GM06990 (cell line): ENCODE measurements at places on chromosomes 16 and 17.
A peak's percentile ranks its signal among the peaks of the same experiment; 100 is the strongest.

- DNase-seq = no peak
Observed at GRCh38 chr16:49995720-49996119, 29.3 kb upstream of the CNEP1R1 start.

DNA sequence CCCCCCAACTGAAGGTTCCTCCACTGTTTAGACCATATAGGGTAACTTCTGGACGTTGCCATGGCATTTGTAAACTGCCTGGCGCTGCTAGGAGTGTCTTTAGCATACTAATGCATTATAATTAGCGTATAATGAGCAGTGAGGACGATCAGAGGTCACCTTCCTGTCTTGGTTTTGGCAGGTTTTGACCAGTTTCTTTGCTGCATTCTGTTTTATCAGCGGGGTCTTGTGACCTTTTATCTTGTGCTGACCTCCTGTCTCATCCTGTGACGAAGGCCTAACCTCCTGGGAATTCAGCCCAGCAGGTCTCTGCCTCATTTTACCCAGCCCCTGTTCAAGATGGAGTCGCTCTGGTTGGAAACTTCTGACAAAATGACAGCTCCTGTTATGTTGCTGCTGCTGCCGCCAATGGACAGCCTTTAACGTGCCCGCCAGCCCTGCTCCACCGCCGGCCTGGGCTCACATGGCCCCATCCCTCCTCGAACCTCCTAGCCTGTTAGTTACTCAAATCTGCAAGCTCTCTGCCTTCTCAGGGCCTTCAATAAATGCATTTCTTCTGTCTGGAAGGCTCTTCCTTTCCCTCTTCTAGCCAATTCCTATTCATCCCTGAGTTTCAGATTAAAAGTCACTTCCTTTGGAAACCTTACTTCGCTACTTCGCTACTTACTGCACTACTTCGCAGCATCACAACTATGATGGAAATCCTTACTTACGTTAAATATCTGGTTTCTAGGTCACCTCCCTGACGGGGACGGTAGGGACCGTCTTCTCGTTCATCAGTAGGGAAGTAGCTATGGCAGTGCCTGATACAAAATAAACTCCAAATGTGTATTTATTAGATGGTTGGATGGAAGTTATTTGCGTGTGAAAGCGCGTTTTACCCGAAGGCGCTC, 640 bp upstream of the NAGLU start:
- no peak for DNase-seq

GRCh38 chr17:40526668-40527067, 25.2 kb upstream of the TNS4 start:
- no peak for DNase-seq

DNA sequence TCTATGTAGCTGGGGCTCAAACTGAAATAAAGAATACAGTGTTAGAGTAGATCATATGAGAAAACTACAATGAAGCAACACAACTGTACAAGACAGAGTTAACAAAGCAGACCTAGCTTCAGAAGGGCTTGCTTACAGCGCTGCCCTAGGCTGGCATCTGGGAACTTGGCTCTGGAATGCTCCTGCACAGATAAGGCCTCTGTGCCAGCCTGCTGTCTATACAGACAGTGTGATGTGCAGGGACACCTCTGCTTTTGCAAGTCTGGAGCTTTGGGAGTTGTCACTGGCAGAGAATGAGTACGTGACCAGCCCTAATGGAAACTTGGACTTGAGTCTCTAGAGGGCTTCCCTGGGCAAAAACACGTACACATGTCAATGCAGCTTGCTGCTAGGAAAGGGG, 32.1 kb upstream of the SLC38A8 start:
- no peak for DNase-seq

DNA sequence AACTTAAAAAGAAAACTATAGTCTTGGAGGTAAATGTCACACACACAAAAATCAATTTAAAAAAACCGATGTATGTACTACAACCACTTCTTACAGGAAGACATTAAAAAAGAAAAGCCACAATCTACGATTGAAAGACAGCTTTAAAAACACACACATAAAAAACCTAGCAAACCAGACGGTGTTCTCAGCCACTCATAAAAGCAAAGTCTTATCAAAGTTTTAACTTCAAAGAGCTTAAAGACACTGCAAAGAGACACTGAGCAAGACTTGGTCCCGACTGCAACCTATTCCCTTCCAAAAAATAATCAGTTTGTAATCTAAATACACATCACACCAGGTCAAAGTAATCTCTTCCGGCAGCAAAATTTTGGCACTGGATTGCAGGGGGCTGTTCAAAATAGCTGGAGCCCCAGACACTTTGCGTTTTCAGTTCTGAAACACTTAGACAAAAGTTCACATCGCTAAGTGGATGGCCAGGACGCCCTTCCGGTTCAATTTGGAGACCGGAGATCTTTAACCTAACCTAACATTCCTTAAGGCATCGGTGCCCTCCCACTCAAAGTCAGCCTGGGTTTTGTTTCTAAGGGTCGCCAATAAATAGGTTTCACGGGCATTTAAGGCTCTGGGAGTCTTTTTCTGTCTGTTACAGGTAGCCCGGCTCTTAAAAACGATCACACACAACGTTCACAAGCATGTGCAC, 2.6 kb downstream of the ZCCHC14 start:
- no peak for DNase-seq

GRCh38 chr17:44826123-44826790, 3.8 kb downstream of the GJC1 start:
- no peak for DNase-seq

DNA sequence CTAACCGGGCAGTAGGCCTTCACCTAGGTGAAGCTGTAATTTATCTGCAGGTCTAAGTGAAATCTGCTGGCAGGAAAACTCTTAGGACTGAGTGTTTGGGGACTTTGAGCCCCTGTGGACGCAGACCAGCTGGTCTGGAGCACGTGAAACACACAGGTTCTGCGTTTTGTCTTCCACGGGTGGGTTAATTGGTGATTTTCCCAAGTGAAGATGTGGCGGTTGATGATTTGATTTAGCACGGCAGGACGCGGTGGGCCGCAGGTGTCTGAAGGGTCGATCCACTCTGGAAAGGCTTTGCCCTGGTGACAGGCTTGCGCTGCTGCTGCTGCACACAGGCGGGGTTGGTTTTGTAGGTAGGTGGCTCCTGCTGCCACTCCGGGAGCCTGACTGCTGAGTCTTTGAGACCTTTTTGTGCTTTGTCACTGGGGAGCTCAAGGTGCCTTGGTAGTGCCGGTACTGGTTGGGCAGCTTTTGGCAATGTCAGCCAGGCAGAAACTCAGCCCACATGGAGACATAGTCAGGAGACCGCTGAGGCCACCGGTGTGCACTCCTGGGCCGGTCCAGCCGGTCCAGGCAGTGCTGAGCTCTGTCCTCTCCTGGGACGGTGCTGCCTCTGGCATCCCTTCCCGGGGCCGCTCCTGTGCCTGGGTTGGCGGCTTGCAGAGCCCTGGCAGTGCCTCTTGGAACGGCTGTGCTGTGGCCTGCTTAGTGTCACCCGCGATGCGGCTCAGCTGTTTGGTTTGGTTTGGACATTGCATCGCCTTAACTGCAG, 2.3 kb downstream of the BAIAP2 start:
- no peak for DNase-seq

GRCh38 chr16:84959784-84960417, 51.4 kb downstream of the ZDHHC7 start:
- no peak for DNase-seq

GRCh38 chr17:42399948-42400843, 12.0 kb upstream of the STAT3 start:
- DNase-seq = no peak

GRCh38 chr16:79042886-79043285, 557.7 kb downstream of the MAF start:
- DNase-seq = no peak

DNA sequence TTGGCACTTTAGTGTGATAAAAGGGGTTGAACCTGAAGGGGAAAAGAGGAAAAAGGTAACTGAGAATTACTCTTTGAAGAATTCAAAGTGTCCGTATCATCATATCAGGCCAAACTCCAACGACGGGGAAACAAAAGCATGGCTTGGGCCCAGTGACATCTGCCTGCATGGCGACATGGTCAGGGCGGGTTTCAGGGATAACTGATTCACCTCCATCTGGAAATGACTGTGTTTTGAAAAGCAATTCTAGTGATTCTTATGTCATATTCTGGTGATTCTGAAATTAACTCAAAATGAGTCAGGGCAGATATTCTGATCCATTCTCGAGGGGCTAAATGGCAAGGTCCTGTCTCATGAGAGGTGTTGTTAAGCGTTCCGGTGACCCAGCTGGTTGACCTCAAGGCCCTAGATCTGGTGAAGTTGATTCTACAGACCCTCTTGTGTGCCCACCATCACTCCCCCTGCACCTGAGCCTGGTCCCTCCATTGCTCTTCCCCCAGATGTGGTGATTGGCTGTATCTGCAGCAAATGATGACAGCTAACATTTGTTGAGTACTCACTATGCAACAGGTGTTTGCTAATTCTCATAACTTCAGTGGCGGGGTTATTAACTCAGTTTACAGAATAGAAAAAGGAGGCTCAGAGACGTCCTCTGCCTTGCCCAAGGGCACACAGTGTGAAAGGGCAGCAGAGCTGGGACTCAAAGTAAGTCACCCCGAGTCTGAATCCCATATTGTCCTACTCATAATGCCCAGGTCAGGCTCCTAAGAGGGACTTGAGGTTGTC, 251.8 kb downstream of the MAF start:
- no peak for DNase-seq

- DNase-seq = no peak
Observed at GRCh38 chr16:842061-842476, 41.5 kb upstream of the GNG13 start.

DNA sequence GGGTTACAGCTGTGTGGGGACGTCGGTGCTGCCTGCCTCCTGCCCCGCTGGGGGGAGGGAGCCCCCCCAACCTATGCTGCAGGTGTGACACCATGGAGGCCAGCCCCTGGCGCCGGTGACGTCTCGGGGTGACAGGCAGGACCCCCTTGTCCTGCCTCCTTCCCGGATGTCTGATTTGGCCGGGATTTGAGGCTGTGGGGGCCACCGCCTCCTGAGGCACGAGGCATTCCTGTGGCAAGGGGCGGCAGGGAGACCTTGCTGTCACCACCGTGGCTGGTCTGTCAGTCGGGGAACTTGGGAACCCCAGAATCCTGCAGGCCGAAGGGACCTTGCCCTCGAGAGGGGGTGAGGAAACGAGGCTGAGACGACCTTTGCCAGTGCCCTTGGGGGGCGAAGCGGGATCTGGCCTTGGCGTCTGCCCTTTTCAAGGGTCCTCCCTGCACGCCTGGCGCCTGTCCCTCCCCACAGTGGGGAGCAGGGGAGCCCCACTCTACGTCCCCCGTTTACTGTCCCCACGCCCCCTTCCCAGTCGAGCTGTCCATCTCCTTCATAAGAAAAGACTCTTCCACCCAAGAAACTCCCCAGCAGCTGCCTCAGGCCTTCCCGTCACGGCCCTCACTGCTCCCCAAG, 74.4 kb downstream of the METRNL start:
- DNase-seq = no peak

DNA sequence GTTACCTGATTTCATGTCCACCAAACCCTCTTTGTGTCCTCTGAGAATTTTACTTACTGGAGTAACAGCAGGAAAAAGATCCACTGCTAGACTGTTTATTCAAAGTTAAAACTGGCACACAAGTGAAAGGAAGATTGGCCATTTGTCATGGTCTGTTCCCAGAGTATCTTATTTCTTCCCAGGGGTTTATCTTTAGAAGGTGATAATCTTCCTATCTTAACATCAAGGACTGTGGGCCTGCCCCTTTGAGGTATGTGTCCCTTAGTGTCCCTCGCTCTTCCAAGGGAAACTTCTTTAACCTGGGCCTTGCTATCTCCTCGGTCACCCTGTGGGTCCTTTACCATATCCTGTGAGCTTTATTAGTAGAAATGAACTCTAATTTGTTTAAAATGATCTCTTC, 49.7 kb downstream of the ARHGAP44 start:
- DNase-seq = no peak

- no peak for DNase-seq
Observed at GRCh38 chr16:54015147-54015546, 271.4 kb downstream of the IRX3 start.

DNA sequence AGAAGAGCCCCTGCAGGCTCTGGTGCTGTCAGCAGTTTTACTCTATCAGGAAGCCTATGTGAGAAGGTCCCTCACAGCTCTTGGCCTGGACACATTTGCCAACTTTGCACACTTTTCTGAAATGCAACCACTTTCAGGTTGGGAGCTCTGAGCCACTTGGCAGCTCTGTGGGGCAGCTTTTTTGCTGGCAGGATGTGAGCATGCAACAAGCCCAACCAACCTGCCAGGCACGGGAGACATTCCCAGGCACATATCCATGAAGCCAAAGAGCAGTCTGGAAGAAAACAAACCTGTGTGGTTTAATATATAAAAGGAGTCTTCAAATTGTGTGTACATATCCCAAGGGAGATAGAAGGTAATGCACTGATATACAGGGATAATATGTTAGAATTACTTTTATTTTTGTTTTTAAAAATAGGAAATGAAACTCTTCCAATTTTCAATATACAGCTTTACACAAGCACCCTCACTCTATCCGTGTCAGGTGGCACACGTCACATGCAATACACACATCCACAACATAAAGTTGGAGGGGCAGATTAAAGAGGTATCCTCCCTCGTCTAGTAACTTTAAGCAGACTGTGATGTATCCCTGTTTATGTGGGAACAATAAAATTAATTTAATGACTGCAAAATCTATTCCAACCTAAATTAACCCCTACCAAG, 57.4 kb upstream of the COX10 start:
- DNase-seq = no peak

DNA sequence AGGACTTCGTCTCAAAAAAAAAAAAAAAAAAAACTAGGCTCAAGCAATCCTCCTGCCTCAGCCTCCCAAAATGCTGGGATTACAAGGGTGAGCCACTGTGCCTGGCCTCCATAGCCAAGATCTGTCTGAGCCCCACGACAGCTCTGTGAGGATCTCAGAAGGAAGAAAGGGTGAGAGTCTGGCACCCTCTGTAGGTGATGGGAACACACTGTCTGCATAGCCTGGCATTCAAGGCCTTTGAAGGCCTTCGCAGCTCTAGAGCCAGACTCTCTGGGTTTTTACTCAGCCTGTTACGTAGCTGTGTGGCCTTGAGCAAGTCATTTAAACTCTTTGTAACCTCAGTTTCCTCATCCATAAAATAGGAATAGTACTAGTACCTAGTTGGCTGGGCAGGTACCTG, 6.3 kb upstream of the XPO6 start:
- DNase-seq = peak; percentile 18

GRCh38 chr16:3304370-3304769, 860 bp downstream of the TIGD7 start:
- DNase-seq = no peak

- DNase-seq = no peak
Observed at GRCh38 chr16:31464348-31464769, 5.1 kb downstream of the ARMC5 start.

GRCh38 chr17:54864636-54865356, 35.9 kb upstream of the TOM1L1 start:
- no peak for DNase-seq

DNA sequence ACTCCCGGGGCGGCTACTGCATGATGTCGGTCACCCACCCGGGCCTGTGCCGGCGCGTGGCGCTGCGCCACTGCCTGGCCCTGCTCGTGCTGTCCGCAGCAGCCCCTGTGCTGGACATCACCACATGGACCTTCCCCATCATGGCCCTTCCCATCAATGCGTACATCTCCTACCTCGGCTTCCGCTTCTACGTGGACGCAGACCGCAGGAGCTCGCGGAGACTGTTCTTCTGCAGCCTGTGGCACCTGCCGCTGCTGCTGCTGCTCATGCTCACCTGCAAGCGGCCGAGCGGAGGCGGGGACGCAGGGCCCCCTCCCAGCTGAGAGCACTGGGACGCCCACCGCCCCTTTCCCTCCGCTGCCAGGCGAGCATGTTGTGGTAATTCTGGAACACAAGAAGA, 29.8 kb downstream of the CDRT15 start:
- no peak for DNase-seq
